RPMI7951 (cell line): ENCODE measurements at places on chromosomes 1 and 21.

- DNase-seq: no peak
Measured at GRCh38 chr21:33648555-33648954, 6.3 kb downstream of the ITSN1 start.

DNA sequence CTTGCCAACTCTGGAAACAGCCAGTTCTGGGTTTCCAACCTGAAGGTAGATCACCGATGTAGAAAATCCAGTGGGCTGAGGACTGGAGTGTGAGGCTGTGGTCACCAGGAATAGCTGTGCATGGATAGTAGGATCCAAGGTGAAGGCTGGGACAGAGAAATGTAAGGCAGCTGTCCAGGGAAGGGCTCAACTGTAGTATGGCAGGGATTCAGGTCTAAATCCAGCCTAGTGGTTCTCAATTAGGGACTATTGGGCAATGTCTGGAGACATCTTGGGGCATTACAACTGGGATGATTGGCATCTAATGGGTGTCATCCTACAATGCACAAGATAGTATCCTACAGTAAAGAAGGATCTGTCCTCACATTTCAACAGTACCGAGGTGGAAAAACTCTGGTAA is 67.7 kb upstream of the RUNX1 start:
- DNase-seq: no peak

- DNase-seq: peak; percentile 43
Measured at GRCh38 chr1:147168626-147169058, 3.6 kb downstream of the PRKAB2 start.

DNA sequence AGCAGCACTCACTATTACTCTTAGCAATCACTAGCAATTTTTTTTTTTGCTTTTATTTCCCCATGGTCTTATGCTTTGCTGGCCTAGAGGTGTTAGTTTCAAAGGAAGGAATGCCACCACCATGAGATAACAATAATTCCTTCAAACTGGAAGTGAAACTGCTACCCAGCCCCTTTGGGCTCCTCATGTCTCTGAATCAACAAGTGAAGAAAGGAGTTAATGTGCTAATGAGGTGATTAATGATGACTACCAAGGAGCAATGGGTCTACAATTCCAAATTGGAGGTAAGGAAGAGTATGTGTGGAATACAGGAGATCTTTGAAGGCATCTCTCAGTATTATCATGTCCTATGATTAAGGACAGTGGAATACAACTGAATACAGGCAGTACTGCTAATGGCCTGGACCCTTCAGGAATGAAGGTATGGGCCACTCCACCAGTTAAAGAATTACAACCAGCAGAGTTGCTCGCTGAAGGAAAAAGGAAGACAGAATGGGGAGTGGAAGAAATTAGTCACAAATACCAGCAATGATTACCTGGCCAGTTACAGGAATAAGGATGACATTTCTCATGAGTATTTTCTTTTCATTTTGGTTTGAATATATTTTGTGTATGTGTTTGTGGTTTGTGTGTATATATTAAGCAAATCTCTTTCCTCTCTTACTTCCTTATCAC is 652.9 kb downstream of the ADGRL2 start:
- no peak for DNase-seq
